GM12878 (cell line): ENCODE measurements at places on chromosomes 7 and 10.

DNA sequence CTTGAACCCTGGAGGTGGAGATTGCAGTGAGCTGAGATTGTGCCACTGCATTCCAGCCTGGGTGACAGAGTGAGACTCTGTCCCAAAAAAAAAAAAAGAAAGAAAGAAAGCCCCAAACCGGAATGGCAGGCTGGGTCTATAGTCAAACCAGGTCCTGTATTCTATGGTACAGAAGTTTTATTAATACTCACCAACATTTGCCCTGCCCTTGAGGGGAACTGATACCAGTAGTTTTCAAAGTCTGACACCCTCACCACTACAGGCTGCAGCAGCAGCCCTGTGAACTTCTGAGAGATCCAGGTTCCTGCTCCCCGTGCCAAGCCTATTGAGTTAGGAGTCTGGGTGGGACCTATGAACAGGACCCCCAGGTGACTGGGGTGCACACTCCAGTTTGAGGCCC, 80.6 kb downstream of the RGS10 start:
- DNase-seq: no peak

GRCh38 chr7:148987751-148988512, 40.4 kb downstream of the PDIA4 start:
- no peak for DNase-seq

DNA sequence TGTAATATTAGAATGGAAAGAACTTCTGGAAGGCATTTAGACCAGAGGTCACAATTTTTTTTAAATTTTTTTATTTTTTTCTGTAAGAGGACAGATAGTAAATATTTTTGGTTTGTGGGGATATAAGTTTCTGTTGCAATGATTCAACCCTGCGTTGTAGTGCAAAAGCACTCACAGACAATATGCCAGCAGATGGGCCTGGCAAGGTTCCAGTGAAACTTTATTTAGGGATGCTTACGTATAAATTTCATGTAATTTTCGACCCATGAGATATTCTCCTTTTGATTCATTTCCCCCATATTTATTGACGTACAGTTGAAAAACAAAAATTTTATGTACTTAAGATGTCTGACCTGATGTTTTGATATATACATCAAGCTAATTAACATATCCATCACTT, 72.8 kb upstream of the NMT2 start:
- DNase-seq: no peak

DNA sequence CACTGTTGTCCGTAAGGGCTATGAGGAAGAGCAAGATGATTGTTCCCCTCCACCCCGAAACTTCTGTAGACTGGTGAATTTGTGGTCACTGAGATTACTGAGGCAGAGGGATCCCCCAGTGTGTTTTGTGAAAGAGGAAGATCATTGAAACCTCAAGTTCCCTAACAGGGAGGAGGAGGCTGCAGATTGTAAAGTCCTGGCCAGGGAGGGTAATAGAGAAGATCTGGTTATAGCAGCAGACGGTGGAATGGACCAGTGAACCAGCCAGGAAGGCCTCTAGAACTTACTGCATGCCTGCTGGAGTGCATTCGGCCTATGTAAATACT, 31.1 kb downstream of the LMTK2 start:
- peak; percentile 83 for DNase-seq

DNA sequence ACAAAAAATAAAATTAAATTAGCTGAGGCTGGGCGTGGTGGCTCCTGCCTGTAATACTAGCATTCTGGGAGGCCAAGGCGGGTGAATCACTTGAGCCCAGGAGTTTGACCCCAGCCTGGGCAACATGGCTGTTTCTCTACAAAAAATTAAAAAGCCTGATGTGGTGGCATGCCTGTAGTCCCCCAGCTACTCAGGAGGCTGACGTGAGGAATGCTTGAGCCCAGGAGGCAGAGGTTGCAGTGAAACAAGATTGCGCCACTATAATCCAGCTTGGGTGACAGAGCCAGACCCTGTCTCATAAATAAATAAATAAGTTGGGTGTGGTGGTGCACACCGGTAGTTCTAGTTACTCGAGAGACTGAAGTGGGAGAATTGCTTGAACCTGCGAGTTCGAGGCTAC, 65.1 kb downstream of the GNA12 start:
- DNase-seq: no peak

DNA sequence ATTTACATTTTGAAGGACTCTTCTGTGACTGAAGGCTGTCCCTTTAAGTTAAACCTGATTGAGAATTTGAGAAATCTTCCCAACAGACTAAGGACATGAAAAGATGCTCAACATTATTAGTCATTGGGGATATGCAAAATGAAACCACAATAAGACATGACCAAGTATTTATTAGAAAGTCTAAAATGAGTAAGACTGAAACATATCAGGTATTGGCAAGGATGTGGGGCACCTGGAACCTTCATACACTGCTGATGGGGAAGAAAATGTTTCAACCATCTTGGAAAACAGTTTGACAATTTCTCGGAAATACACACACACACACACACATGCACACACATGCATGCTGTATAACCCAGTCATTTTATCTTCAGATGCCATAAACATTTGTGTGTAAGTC, 132.1 kb upstream of the CDK6 start:
- DNase-seq: peak; percentile 15

- no peak for DNase-seq
Observed at GRCh38 chr7:138945821-138946220, 35.4 kb downstream of the KIAA1549 start.

DNA sequence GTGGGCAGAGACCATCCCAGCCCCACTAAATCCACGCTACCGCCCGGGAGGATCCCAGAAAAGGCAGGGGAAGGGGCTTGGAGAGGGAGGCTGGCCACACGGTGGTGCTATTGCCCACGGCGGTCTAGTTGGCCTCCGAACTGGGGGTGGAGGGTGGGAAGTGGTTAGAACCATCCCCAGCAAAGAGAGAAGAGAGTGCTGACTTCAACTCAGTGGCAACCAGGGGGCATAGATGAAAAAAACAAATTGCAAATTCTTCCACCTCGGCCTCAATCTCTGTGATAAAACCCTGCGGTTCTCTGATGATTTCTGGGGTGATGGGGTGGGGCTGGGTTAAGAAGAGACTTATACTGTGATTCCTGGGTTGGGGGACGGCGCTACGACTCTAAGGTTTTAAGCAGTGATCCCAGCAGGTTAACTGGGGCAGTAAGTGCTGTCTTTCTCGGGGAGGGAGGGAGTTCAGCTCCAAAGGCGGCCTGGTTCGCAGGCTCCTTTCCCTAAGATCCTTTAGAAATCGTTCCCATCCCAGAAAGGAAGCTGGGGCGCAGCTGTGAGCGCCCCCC, 154.5 kb upstream of the LYZL2 start:
- peak; percentile 60 for DNase-seq

DNA sequence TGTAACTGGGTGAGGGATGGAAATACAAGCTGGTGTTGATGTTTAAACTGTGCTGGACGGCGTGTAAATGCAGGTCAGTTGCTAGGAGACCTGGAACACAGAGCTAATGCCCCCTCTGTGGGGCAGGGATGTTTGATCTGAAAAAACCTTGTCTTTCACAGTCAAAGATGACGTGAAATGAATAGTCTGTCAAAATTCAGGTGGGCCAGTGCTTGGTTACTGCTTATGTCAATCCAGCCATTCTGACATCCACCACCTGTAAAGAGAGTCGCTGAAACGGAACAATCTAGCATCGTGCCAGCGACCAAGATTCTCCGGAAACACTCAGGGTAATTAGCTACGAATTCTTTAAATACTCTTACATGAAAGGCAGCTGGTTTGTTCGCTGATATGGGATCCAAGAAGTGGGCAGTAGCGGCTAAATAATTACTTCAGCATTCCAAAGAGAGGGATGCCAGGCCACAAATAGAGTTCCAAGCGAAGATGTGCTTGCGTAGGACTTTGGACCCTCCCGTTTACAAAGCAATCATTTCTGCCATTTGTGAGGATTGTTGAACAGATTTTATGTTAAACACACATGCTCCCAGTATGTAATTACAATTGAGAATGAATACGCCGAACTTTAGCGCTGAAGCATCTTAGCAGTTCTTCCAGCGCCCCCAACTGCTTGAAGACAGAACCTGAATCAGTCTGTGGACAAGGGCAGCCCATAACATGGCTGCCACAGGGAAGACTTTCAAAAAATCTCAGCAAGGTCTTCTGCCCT, 7.3 kb upstream of the ASB4 start:
- DNase-seq: no peak

GRCh38 chr7:136998495-136998894, 130.0 kb downstream of the CHRM2 start:
- DNase-seq: no peak

- DNase-seq: no peak
Observed at GRCh38 chr10:121800831-121801230, 127.0 kb downstream of the ATE1 start.

DNA sequence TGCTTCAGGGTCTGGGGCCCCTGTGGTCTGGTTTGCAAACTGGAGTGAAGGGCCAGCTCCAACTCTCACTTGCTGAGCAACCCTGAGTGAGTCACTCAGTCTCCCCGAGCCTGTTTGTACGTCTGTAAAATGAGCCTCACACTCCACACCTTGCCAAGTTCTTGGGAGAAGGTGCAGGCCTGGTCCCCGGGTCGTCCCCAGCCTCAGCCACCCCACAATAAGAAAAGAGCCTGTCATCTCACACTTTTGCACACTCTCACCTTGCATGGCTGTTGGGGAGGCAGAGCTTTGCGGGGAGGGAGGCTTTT, 5.2 kb downstream of the GRIFIN start:
- no peak for DNase-seq

DNA sequence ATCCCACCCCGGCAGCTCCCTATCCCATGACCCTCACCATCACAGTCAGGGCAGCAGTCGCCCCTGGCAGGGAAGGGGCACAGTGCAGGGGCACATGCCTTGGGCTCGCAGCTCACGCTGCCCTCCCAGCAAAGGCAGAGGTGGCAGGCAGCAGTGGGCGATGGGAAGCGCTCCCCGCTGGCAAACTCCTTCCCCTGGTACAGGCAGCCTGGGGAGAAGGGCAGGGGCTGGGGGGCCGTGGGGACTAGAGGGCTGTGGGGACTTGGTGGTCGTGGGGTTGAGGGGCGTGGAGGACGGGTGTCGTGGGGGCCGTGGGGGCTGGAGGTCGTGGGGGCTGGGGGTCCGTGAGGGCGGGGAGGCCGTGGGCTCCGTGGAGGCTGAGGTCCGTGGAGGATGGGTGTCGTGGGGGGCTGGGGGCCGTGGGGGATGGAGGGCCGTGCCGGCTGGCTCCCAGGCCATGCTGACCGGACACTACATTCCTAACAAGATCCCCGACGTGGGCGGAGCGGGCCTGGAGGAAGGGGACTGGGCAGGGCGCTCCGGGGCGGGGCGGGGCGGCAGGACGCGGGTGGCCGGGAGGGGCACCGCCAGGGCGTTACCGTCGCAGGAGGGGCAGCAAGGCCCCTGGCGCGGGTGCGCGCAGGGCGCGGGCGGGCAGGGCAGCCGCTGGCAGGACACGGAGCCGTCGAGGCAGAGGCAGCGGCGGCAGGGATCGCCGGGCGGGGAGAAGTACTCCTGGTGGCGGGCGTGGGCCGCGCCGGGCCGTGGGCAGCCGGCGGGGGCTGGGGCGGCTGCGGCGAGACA, 20.0 kb downstream of the KCP start:
- DNase-seq: no peak

GRCh38 chr10:70085975-70086613, 33.4 kb downstream of the MACROH2A2 start:
- no peak for DNase-seq

GRCh38 chr7:96822824-96823223, 113.2 kb upstream of the SEM1 start:
- no peak for DNase-seq

- DNase-seq: no peak
Observed at GRCh38 chr10:80805343-80806020, 267.8 kb downstream of the SH2D4B start.

- DNase-seq: no peak
Observed at GRCh38 chr10:79274279-79275104, 72.8 kb upstream of the PPIF start.

- DNase-seq: no peak
Observed at GRCh38 chr7:21771266-21771665, 174.4 kb downstream of the CDCA7L start.

DNA sequence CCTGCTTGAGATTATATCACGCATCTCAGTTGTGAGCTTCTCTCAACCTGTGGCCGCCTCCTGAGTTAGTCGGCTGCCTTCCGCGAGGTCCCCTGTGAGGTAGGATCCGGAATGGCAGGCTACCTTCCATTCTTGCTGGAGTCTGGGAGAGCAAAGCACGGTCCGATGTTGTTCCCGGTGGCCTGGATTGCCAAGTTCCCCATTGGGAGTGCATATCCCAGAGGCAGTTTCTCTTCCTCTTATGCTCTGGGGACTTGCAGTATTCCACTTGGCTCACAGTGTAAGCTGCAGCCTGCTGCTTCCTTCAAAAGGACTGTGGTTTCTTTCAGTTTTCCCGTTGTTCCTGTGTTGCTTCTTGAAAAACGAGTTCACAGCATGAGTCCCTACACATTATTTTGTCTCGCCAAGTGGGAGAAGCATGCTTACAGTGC, 225.4 kb upstream of the ZWINT start:
- no peak for DNase-seq

DNA sequence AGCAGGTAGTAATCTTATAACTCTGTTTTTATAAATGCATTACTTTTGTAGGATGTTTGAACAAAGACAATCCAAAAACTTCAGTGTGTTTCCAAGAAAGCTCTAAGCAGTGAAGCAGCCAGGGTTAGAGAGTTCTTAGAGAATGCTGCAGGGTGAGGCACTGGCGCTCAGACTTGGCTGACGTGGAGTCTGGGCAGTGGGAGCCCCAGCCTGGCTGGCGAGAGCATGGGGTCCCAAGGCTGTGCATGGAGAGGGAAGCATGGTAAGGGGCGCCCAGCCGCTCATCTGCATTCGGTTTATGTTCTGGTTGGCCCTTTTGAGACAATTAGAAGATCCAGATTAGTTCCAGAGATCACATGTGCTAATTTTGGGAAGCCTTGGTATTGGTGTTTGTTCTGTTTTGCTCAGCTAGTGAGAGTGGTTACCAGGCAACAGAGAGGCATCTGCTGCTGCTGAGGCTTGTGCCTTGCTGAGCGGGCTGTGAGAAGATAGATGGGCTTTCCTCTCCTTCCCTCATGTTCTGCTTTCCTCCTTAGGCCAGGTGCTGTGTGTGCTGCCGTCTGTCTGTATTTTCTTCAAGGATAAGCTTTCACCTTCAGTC, 10.3 kb downstream of the SUN1 start:
- DNase-seq: no peak

- DNase-seq: no peak
Observed at GRCh38 chr10:48880016-48880705, 59.5 kb downstream of the LRRC18 start.

- DNase-seq: no peak
Observed at GRCh38 chr7:103560136-103560535, 114.1 kb upstream of the SLC26A5 start.

DNA sequence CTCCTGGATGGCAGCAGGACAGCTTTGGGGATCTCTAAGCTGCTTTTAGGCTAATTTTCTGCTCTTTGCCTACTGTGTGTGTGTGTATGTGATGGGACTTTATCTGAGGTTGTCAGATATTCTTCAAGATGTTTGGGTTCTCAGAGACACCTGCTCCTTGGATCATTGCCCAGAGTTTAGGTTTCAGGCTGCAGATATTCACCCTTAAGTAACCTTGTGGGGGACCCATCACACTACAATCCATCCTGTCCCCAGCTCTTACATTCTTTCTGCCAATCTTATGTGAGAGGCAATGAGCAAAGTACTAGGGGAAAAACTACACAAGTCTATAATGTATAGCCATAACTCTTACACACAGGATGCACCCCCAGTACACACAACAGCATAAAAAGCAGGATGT, 263.0 kb upstream of the ZWINT start:
- no peak for DNase-seq
